AML-193 (cell line): ENCODE measurements at places on chromosomes 4 and X.

GRCh38 chr4:37661772-37662171 is 24.4 kb downstream of the RELL1 start:
- no peak for DNase-seq

- DNase-seq: no peak
These were observed 176.8 kb downstream of the LARP7 start for GRCh38 chr4:112813790-112814189.

GRCh38 chrX:13646154-13646549 is 6.8 kb upstream of the TCEANC start:
- peak; percentile 20 for DNase-seq

DNA sequence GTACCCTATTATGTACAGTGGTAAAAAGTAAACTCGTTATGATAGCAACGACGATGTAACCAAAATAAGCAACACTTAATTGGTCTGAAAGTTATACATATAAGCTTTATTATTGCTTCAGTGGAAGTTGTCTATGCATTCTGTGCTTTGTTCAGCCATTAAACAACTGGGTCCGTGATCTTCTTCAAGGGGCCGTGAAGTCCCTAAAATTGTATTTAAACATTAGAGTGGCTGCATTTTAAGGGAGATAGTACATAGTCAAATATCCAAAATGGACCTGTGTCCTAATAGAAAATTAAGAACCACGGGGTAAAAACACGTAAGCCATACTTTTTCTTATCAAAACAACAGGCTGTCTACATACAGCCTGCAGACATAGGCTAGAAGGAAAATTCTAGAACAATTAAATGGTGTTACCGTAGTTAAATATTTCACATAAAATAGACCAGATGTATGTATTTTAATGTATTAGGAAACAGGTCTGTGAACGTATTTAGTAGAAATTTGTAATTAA is 2.1 kb downstream of the GUCY1A1 start:
- no peak for DNase-seq

DNA sequence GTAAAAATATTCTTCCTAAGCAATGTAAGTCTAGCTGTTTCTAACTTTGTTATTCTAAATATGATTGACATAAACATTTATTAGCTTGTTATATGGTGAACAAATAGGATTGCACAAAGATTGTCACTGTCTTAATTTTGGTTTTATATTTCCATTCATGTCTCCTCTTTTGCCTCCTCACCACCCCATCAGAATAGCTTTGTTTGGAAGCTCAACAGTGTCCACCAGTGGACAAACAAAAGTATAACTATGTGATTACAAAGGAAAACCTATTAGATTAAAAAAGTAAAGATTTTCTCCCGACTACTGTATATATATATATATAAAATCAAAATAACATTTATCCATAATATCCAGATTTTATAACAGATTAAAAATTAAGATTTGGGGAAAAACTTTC is 468.2 kb downstream of the ZIC3 start:
- no peak for DNase-seq

DNA sequence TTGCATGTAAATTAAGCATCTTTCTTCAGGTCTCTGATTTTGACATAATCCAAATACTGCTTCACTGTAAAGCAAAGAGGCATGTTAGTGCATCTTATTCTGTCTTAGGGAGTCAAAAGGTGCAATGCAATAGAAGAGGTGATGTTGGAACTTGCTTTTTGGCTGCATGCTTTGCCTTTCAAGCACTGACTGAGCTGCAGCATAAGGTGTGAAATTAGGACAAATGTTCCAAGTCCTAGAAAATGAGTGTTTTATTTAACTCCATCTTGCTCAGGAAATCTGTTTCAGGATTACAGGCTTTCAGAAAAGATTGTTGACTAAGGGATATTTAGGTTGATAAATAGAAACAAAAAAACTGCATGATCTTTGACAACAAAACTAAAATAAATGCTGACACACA is 30.8 kb downstream of the NAA11 start:
- DNase-seq: no peak

GRCh38 chrX:100931218-100931924 is 2.7 kb upstream of the XKRX start:
- DNase-seq: no peak

GRCh38 chr4:139144161-139144859 is 32.7 kb downstream of the ELF2 start:
- DNase-seq: peak; percentile 29

DNA sequence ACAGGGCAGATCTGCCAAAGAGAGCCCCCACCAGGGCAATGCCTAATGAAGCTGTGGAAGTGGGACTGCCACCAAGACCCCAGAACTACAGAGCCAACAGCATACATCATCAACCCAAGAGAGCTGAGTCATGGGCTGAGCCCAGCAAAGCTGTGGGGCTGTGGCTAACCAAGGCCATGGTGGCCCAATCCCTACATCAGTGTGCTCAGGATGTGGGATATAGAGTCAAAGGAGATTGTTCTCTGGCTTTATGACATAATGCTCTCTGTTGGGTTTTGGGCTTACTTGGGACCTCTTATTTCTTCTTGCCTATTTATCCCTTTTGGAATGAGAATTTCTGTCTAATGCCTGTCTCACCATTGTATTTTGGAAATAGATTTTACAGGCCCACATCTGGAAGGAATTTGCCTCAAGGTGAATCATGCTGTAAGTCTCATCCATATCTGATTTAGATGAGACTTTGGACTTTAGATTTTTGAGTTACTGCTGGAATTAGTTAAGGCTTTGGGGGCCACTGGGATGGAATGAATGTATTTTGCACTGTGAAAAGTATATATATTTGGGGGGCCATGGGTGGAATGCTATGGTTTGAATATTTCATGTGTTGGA is 5.4 kb upstream of the PRDM5 start:
- no peak for DNase-seq

DNA sequence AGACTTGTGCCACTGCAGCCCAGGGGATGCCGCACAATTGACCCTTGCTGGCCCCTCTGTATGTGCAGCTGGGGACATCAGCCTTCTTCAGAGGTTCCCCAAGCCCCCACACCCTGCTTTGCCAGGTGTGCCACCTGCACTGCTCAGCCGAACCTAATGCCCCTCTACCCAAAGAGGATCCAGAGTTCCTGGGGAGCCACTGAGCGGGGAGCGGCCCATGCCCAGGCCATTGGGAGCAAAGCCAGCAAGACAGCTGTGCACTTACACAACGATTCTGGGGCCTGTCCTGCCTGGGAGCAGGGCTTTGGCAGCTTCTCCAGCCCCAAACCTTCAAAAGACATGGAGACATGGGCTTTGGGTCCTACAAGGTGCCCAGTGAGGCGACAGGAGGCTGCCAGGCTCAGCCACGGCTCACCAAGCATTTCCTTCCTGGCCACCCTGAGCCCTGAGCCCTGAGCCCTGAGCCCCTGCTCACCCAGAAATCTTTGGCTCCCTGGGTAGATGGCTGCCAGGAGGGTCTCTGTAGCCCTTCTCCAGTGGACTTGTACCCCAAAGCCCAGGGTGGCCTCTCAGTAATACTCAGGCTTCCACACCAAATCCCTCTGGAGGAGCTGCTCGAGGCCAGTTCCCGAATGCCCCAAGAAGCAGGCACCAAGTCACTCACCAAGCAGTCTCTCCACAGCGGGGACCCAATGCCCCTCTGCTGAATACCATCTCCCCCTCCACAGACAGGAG is 13.0 kb downstream of the PNMA6E start:
- no peak for DNase-seq

DNA sequence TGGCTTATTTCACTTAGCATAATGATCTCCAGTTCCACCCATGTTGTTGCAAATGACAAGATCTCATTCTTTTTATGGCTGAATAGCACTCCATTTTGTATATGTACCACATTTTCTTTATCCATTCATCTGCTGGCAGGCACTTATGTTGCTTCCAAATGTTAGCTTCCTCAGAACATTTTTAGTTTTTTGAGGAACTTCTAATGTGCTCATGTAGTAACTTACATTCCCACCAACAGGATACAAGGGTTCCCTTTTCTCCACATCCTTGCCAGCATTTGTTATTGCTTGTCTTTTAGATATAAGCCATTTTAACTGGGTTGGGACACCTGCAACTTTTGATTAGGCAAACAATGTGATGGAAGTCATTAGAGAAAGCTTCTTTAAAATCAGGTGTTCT is 454.2 kb downstream of the NLGN4X start:
- DNase-seq: no peak

DNA sequence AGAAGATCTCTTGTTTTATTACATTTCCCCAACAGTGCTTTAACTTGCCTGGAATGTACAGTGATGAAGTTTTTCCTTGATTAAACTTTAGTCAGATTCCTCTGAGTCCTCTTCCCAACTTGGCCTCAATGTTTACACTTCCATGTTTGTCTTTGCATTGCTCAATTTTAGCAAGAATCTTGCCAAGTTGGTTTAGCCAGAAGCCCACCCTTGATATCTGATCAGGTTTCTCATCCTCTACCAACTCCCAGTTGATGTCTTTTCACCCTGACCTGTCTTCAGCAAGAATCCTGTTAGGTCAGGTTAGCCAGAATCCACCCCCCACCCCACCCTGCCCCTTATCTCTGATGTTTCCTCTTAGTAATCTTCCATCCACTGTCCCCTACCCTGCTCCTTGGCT is 120.9 kb downstream of the MBNL3 start:
- no peak for DNase-seq

- no peak for DNase-seq
These were observed 43.8 kb downstream of the SULT1B1 start for GRCh38 chr4:69716654-69717053.

DNA sequence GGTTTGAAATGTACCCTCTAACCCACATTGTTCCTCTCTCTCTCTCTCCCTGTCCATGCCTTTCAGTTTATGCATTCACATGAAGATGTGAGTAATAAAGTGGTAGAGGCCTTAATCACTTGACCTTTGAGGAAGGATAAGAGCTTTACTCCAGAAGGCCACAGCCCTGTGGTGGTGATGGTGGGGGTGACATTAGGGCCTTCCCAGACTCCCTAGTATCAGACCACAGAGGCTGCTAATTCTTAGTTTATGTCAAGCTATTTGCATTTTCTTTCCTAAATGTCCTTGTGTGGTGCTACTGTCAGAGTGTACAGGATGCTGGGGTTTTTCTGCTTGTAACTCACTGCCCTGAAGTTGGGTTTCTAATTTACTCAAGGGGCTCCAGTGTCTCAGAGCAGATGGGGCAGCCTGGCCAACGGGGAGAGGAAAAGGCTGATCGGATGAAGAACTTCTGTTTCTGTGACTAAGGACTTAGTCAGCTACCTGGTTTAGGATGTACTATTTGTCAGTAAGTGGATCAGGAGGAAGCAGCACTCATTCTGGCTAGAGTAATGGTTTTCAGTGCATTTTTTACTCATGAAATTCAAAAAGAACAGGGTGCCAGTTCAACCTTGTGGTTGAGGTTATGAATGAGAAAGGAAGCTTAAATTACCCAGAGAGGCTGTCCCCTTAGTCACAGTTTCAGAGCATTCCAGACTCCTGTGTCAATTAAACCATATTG is 509.6 kb upstream of the DIPK2B start:
- DNase-seq: no peak

GRCh38 chr4:156195914-156196313 is 242.2 kb upstream of the CTSO start:
- peak; percentile 8 for DNase-seq

DNA sequence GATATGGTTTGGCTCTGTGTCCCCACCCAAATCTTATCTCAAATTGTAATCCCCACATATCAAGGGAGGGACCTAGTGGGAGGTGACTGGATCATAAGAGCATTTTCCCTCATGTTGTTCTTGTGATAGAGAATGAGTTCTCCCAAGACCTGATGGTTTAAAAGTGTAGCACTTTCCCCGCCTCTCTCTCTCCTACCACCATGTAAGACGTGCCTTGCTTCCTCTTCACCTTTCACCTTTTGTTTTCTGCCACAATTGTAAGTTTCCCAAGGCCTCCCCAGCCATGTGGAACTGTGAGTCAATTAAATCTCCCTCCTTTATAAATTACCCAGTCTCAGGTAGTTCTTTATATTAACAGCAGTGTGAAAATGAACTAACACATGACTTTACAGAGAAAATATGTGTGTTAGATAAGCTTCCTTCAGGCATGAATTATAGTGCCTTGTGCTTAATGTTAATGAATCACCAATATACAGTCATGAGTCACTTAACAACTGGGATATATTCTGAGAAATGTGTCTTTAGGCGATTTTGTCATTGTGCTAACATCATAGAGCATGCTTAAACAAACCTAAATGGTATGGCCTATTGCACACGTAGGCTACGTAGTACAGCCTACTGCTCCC is 37.9 kb downstream of the PDGFC start:
- no peak for DNase-seq

DNA sequence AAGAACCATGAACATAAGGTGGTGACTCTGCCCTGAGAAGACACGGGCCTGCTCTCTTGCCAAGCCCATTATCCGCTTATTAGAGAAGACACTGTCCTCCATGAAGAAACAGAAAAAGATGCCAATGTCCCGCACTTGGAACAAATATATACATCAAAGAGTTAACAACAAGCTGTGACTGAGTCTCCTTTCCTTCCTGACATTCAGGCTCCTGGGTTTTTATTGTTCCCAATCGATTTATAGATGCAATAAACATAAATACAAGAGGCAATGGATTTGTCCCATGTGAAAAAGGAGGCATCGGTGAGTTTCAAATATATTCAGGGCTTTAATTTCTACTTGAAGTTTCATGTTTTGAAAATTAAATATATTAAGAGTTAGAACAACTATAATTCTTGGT is 169.2 kb upstream of the CPEB2 start:
- no peak for DNase-seq

GRCh38 chr4:22911285-22911684 is 218.5 kb downstream of the GBA3 start:
- DNase-seq: no peak

DNA sequence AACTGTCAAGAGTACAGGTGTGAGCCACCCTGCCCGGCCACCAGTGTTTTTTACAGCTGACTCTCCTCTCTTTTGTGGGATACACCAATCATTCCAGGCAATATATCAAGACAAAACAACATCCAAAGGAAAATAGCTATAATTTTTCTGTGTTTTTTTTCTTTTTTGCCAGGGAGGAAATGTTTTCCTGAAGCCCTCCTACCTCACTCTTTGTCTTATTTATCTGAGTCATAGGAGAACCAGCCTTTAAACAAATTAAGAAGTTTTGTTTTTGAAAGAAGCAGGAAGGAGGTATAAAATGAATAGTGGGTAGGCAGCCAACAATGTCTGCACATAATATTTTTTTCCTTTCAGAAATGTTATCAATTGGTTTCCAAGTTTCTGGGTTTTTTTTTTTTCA is 493.9 kb downstream of the CCSER1 start:
- DNase-seq: no peak

DNA sequence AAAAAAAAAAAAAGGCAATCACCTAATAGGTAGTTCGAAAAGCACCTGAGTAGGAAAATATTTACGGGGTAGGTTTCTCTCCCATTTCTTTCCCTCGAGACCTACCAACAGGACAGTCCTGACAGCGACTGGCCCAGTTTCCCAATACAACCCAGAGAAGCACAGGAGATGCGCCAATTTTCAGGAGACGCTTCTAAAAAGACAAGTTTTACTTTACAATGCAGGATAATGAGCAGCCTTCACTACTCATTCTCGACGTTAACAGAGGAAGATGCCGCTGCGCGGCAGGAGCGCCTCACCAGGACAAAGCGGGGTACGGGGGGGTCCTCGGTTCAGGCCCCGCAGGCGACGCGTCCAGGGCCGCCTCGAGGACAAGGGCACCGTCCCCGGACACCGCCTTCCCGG is 708 bp downstream of the BCLAF3 start:
- peak; percentile 0 for DNase-seq
